Aorta (tissue), 5 donors: ENCODE measurements at places on chromosomes 11 and 22.

DNA sequence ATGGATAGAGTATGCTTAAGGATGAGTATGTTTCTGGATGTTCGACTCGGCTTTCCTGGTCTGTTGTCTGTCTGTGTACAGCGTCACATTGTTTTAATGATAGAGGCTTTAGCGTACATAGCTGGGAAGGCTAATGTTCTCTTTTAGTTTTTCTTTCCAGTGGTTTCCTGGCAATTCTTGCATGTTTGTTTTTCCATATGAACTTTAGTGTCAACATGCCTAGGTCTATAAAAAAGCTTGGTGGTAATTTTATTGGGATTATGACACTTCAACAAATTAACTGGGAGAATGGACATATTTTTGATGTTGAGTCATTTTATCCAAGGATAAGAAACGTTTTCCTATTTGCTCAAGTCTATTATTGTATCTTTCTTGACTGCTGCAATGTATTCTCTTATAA is 17.6 kb downstream of the F2 start:
- no peak overlapping the region for H3K27ac ChIP-seq
- H3K4me1 ChIP-seq, result no peaks in the 10 kb centered on the region
- DNase-seq, result no peak
- no peak overlapping the region for H3K4me3 ChIP-seq
- H3K36me3 ChIP-seq, result no peaks in the 10 kb centered on the region

DNA sequence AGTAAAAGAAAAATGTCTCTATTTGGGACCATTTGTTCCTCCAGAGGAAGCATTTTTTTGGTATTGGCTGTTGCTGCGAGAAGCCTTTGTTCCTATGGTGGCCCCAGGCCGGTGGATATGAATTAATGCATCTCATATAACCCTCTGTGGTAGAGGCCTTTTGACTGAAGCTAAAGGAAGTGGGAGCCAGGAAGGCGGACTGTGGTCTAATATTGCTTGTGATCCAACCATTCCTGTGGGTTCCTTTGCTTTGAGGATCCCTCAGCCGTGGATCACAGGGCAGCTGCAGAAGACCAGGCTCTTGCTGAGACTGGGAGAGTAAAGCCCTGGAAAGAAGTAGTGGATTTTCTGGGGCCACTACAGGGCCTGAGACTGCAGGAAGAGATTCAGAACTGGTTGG is 68.3 kb upstream of the NAV2 start:
- no peak overlapping the region for H3K27ac ChIP-seq
- no peaks in the 10 kb centered on the region for H3K27me3 ChIP-seq
- H3K36me3 ChIP-seq, result no peaks in the 10 kb centered on the region
- peaks cover 8% of the 10 kb centered on the region for H3K4me1 ChIP-seq

- no peak overlapping the region for H3K4me3 ChIP-seq
- no peak overlapping the region for H3K27ac ChIP-seq
- H3K36me3 ChIP-seq, result no peaks in the 10 kb centered on the region
- H3K4me1 ChIP-seq, result no peaks in the 10 kb centered on the region
- no peaks in the 10 kb centered on the region for H3K27me3 ChIP-seq
Measured at GRCh38 chr22:17931400-17931825, 92.9 kb downstream of the MICAL3 start.

DNA sequence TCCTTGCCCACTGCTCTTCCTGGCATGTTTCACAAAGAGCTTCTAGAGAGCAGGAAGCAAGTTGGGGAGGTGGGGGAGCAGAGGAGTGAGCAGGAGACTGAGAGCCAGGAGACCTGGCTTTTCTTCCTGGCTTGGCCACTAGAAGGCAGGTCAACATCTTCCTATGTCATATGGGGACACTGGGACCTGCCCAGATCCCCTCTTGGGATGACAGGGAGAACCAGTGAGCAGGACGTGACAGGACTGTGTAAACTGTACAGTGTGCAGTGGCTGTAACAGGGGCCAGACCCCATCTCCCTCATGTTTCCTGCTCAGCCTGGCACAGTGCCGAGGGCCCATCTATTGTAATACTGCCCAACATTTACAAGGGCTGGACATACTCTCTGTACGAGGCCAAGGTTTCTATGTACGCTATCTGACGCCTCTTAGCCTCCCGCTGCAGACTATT is 29.4 kb downstream of the GDPD5 start:
- H3K27me3 ChIP-seq, result no peaks in the 10 kb centered on the region
- no peaks in the 10 kb centered on the region for H3K36me3 ChIP-seq
- no peaks in the 10 kb centered on the region for H3K4me1 ChIP-seq
- no peak overlapping the region for H3K27ac ChIP-seq
- no peak overlapping the region for H3K4me3 ChIP-seq
- DNase-seq, result no peak
